ENCODE measurements at places on chromosomes 11 and 22. TPM values are rescaled to one million over a fixed set of nuclear protein-coding genes. Genes with fewer than 3 reads are reported as not detected.

Gene SHANK2
- total RNA-seq = 3.2 TPM

Gene UBQLN3
- total RNA-seq = 0.13 TPM

Gene MUC5AC
- not detected for total RNA-seq

Gene LRRN4CL
- total RNA-seq = 20.1 TPM

Gene MS4A6A
- not detected for total RNA-seq

Gene BTBD18
- not detected for total RNA-seq

Gene PLAAT2
- not detected for total RNA-seq

Gene TMEM25
- 15.0 TPM for total RNA-seq

Gene RAB3IL1
- 8.5 TPM for total RNA-seq

Gene B4GALNT4
- total RNA-seq = 0.52 TPM
